ENCODE measurements at places on chromosomes 1 and 21. TPM values are rescaled to one million over a fixed set of nuclear protein-coding genes. Genes with fewer than 3 reads are reported as not detected.
A peak's percentile ranks its signal among the peaks of the same experiment; 100 is the strongest.

The PRELP gene
- 0.13 TPM for total RNA-seq

The ELAVL4 gene
- not detected for total RNA-seq

The OR6N1 gene
- total RNA-seq = not detected

The SH2D2A gene
- 5.4 TPM for total RNA-seq

The BRDT gene
- total RNA-seq = not detected

The KLF17 gene
- not detected for total RNA-seq

The FAM72A gene
- total RNA-seq = 10.9 TPM

The MTMR11 gene
- total RNA-seq = 4.8 TPM

DNA sequence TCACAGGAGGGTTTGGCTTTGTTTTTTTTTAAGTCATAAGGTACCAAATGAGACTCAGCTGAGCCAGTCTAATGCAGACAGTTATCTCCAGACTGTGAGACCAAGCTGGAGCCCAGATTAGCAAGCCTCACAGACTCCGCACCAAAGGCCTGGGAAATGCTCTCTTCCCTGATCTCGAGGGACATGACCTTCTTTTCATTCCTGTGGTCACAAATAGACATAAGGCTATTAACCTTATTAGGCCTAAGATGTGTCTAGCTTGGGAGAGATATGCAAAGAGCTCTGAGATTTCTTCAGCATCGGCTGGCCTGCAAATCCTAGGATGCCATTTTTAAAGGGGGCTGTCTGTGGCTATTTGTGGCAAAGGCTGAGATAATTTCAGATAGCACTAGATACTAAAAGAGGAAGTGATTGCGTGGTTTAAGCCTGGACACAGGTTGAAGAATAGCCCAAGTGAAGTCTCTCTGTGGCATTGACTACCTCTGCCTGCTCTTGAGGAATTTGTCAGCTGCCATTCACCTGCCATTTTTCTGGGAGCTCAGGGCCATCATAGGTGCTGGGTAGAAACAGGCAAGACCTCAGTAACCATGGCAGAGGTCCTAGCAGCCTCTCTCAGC, 301.3 kb downstream of the SIPA1L2 start:
- DNase-seq = no peak

DNA sequence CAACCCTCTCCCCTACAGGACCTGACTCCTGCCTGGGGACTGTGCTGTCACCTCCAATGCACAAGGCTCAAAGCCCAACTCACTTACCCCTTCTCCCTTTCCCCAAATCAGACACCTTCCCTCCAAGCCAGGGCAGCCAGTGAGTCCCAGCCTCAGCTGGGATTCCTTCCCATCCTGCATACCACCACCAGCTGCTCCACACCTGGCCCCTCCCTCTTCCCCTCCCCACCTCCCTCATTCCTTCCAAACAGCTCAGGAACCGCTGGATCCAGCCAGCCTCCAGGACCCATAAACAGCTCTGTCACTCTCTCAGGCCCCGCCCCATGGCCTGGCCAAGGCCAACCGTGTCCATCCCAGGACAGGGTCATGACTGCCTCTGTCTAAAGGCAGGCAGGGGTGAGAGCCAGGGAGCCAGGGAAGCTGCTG, 41.4 kb downstream of the ACOT7 start:
- peak; percentile 38 for DNase-seq

GRCh38 chr1:67582625-67583461, 102.2 kb upstream of the GADD45A start:
- DNase-seq = no peak

- no peak for DNase-seq
These were observed 64.3 kb upstream of the MORC3 start for GRCh38 chr21:36255663-36256062.

DNA sequence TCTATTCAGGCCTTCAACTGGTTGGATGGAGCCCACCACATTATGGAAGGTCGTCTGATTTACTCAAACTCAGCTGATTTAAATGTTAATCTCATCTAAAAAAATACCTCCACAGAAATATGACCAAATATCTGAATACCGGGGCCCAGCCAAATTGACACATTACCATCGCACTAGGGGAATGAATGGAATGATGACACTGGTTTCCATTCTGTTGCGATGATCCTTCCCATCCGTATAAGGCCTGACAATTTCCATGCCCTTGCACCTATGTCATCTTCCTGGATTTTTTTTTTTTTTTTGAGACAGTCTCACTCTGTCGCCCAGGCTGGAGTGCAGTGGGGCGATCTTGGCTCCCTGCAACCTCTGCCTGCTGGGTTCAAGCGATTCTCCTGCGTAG, 397.5 kb downstream of the KIF26B start:
- no peak for DNase-seq

DNA sequence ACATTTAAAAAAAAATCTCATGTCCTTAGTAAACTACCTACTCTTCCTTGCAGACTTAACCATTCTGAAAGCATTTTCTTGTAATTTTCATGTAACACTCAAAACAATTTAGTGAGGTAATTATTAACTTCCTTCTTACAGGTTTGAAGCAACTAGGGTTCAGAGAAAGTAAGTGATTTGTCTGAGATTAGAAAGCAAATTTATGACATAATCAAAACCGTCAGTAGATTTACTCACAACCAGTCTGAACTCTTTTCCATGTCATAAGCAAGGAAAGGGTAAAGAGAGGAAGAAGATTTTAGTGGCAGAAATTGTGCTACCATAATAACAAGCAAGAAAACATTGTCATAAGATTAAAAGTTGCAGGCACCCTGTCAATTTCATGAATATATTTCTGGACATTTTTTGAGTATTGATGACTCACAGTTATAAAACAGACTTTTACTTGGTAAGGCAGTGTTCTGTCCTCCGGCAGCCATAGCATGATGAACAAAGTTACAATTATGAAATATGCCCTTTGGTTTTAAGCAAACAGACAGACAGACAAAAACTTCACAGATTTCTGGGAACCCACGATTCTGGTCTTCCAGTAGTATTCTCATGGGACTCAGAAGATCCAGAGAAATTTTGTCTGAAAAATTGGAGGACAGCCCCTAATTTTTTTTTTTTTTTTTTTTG, 707.2 kb downstream of the RWDD3 start:
- no peak for DNase-seq
